ENCODE measurements at places on chromosomes 12 and 14. TPM values are rescaled to one million over a fixed set of nuclear protein-coding genes. Genes with fewer than 3 reads are reported as not detected.

DNA sequence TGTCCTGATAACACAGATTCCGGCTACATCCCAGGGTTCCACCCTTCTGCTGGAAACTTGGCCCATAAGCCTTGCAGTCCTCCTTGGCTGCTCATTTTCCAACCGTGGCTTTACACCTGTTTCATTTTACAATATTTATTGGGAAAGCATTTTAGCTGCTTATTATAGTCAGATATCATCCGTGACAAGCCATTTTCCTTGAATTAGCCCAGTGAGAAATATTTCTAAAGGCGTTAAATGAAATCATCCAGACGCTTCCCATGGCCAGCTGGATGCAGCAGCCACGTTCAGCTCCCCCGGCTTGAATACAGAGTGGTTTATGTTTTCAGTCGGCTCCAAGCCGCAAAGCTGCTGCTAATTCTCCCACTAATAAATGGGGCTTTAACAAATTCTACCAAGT, 245.0 kb upstream of the PELI2 start:
- H3K27me3 ChIP-seq, result no peaks in the 10 kb centered on the region
- DNase-seq, result peak; percentile 37
- no peaks in the 10 kb centered on the region for H3K36me3 ChIP-seq
- no peaks in the 10 kb centered on the region for H3K4me1 ChIP-seq
- H3K27ac ChIP-seq, result no peak overlapping the region
- H3K4me3 ChIP-seq, result no peak overlapping the region

PARPBP gene
- polyA plus RNA-seq, result 1.8 TPM

DNA sequence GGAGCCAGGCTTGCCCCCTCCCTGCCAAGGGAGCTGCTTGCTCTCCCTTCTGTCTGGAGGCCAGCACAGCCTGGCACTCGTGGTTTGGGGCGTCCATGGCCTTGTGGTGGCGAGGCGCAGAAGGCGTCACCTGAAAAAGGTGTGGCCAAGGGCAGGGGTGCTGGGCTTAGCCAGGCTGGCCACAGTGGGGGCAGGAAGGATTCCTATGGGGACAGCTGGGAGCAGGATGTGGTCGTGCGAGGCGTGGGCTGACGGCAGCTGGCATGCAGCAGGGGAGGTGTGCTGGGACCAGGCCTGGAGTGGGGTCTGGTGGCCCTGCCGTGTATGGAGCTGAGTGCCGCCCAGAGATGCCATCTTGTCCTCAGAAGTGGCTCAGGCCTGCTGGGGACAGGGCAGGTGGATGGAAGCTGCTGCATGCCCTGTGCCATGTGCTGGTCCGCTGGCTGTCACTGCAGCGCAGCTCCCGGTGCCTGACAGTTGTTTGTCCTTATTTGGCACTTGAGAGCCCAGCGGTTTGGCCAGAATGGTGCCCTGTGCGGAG, 30.0 kb downstream of the SH2B3 start:
- H3K4me3 ChIP-seq, result no peak overlapping the region
- peaks cover 82% of the 10 kb centered on the region for H3K4me1 ChIP-seq
- no peak for DNase-seq
- no peaks in the 10 kb centered on the region for H3K27me3 ChIP-seq
- H3K36me3 ChIP-seq, result peaks cover 12% of the 10 kb centered on the region

GRCh38 chr12:121189619-121190155, 20.2 kb upstream of the P2RX4 start:
- no peak overlapping the region for H3K27ac ChIP-seq
- H3K27me3 ChIP-seq, result no peaks in the 10 kb centered on the region
- no peaks in the 10 kb centered on the region for H3K4me1 ChIP-seq
- H3K36me3 ChIP-seq, result peaks cover 3% of the 10 kb centered on the region
- no peak for DNase-seq

DNA sequence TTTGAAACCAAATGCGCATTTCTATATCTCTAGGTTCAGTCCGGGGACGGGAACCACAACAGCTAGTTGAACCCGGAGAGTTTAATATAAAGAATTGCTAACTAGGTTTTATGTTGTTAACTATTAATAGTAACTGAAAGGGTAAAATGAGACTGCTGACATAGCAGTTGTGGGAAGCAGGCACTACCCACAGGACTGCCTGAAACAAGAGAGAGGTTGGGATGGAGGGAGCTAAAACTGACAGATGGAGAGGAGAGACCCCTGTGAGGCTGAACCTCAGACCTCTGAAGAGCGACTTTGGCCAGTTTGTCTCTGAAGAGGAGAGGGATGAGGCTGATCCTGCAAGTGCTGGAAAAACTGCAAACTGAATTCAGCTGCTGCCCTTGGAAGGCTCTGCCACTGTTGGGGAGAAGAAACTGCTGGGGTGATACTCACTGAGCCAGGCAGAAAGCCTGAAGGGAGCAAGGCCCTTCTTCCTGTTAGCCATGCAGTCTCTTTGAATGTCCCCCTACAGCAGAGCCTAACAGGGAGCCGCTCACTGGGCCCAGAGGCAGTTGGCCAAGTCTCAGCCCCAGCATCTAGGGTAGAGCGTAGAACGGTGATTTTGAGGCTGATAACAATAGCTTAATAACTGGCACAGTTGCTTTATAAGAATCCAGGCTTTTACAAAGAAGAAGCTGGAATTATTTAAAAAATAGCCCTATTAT, 172.2 kb downstream of the NPAS3 start:
- no peaks in the 10 kb centered on the region for H3K36me3 ChIP-seq
- no peaks in the 10 kb centered on the region for H3K27me3 ChIP-seq
- H3K4me3 ChIP-seq, result no peak overlapping the region
- no peaks in the 10 kb centered on the region for H3K4me1 ChIP-seq

- no peak for DNase-seq
- no peaks in the 10 kb centered on the region for H3K27me3 ChIP-seq
- no peak overlapping the region for H3K27ac ChIP-seq
- H3K4me1 ChIP-seq, result no peaks in the 10 kb centered on the region
- H3K36me3 ChIP-seq, result no peaks in the 10 kb centered on the region
- H3K4me3 ChIP-seq, result no peak overlapping the region
Observed at GRCh38 chr12:12599750-12600643, 11.7 kb upstream of the CREBL2 start.

- no peaks in the 10 kb centered on the region for H3K36me3 ChIP-seq
- peak within 1 kb of the TSS; percentile 90 for H3K27ac ChIP-seq
- peak; percentile 66 for DNase-seq
Observed at GRCh38 chr14:95516554-95517181, at the start of gene SYNE3. Gene SYNE3 (minus strand): TSS chr14:95516650. CDS start chr14:95475821, 40,829 bp downstream.

GRCh38 chr12:115752156-115752555, 525.3 kb downstream of the MED13L start:
- H3K4me3 ChIP-seq, result no peak overlapping the region
- no peaks in the 10 kb centered on the region for H3K36me3 ChIP-seq
- peaks cover 8% of the 10 kb centered on the region for H3K4me1 ChIP-seq
- H3K27me3 ChIP-seq, result peaks cover 3% of the 10 kb centered on the region
- H3K27ac ChIP-seq, result no peak overlapping the region

RIMKLB gene
- polyA plus RNA-seq, result 22.8 TPM

DNA sequence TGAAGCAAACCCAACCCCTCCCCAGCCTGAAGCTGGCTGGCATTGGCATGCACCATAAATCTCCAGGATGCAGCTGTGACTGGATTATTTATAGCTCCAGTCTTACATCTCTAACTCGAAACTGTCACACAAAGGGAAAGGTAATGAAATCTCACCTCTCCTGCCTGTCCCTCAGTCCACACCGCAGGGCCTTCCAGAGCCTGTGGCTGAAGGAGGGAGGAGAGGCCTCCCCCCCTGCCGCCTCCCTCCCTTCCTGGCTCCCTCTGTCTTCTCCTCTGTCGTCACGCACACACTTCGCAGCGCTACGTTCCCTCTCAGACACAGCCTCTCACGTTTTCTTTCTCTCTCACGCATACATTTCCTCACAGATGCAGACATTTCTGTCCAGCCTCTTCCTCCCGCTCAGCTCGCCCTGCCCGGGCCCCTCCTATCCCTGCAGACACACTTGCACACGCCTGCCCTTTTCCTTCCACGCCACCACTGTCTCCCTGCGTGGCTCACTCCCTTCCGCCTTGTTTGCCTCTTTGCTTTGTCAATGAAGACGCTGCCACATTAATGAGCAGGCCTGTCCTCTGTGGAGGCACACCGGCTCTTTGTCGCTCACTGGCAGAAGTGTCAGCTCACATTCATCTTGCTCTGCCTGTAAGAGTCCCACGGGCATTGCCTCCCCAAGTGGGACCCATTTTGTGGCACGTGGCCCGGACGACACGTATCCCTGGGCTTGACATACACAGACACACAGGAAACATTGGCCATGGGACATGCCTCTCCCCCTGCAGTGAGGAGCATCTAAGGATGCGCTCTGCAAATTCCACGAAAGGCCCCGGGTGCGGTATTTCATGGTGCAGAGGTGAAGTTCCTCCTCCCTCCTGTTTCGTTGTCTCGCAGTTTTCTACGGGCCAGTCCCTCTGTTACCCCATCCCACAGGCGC, 27.9 kb downstream of the IRF2BPL start:
- H3K4me1 ChIP-seq, result peaks cover 83% of the 10 kb centered on the region
- peak overlapping the region; percentile 81 for H3K27ac ChIP-seq
- H3K36me3 ChIP-seq, result no peaks in the 10 kb centered on the region
- no peaks in the 10 kb centered on the region for H3K27me3 ChIP-seq
- peak; percentile 89 for DNase-seq
- peak overlapping the region; percentile 23 for H3K4me3 ChIP-seq

TAS2R13 gene
- polyA plus RNA-seq, result not detected

ITFG2 gene
- 27.8 TPM for polyA plus RNA-seq

FSCB gene
- not detected for polyA plus RNA-seq

GRCh38 chr12:91104812-91105466, 6.4 kb downstream of the LUM start:
- no peak for DNase-seq
- peak overlapping the region; percentile 22 for H3K27ac ChIP-seq
- H3K27me3 ChIP-seq, result no peaks in the 10 kb centered on the region
- no peak overlapping the region for H3K4me3 ChIP-seq
- no peaks in the 10 kb centered on the region for H3K36me3 ChIP-seq

DYNC1H1 gene
- 56.4 TPM for polyA plus RNA-seq

GRCh38 chr12:89514751-89515150, 9.8 kb downstream of the GALNT4 start:
- H3K27me3 ChIP-seq, result no peaks in the 10 kb centered on the region
- no peak for DNase-seq
- no peaks in the 10 kb centered on the region for H3K36me3 ChIP-seq
- peaks cover 4% of the 10 kb centered on the region for H3K4me1 ChIP-seq
- no peak overlapping the region for H3K27ac ChIP-seq

DNA sequence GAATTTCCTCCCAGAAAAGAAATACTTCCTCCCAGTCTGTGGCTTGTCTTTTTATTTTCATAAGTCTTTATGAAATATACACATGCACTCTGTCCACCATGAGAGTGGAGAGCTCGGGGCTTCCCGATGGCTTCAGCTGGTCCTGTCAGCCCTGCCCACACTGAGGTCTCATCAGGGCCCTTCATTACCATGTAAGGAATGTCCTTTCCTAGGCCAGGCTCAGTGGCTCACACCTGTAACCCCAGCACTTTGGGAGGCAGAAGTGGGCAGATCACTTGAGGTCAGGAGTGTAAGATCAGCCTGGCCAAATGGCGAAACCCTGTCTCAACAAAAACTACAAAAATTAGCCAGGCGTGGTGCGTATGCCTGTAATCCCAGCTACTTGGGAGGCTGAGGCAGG, 77.0 kb downstream of the CPSF2 start:
- peaks cover 4% of the 10 kb centered on the region for H3K27me3 ChIP-seq
- H3K4me3 ChIP-seq, result no peak overlapping the region
- DNase-seq, result no peak
- H3K27ac ChIP-seq, result no peak overlapping the region
- H3K4me1 ChIP-seq, result no peaks in the 10 kb centered on the region

GRCh38 chr14:104770851-104771272, 17.9 kb downstream of the SIVA1 start:
- no peak overlapping the region for H3K27ac ChIP-seq
- H3K36me3 ChIP-seq, result peaks cover 65% of the 10 kb centered on the region
- H3K4me3 ChIP-seq, result no peak overlapping the region
- H3K4me1 ChIP-seq, result peaks cover 55% of the 10 kb centered on the region
- H3K27me3 ChIP-seq, result no peaks in the 10 kb centered on the region
- DNase-seq, result no peak

- no peaks in the 10 kb centered on the region for H3K36me3 ChIP-seq
- H3K4me3 ChIP-seq, result no peak overlapping the region
- no peak overlapping the region for H3K27ac ChIP-seq
- peak; percentile 26 for DNase-seq
- H3K27me3 ChIP-seq, result no peaks in the 10 kb centered on the region
Observed at GRCh38 chr12:69978020-69978419, 153.0 kb downstream of the MYRFL start.

DNA sequence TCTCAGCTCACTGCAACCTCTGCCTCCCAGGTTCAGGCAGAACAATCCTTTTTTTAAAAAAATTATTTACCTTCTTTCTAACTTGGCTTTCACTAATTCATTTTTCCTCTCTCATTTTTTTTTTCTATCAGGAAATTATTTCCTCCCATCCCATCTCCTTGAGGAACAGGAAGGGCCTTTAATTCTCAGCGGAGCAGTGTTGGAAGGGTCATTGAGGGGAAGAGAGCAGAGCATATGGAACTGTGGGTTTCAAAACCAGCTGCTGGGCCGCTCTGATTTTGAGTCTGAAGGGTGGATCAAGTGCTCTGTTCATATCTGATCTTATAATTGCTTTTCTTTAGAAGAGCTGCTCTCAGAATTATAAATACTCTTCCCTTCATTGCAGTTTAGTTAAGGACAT, 29.0 kb downstream of the NUBPL start:
- H3K4me3 ChIP-seq, result no peak overlapping the region
- no peaks in the 10 kb centered on the region for H3K36me3 ChIP-seq
- no peak for DNase-seq
- H3K4me1 ChIP-seq, result no peaks in the 10 kb centered on the region

- no peaks in the 10 kb centered on the region for H3K36me3 ChIP-seq
- H3K4me3 ChIP-seq, result no peak overlapping the region
- no peak for DNase-seq
- H3K27me3 ChIP-seq, result no peaks in the 10 kb centered on the region
- H3K4me1 ChIP-seq, result no peaks in the 10 kb centered on the region
- H3K27ac ChIP-seq, result no peak overlapping the region
Observed at GRCh38 chr14:78029601-78030372, 140.4 kb upstream of the NRXN3 start.

- H3K27ac ChIP-seq, result no peak overlapping the region
- no peak for DNase-seq
- H3K27me3 ChIP-seq, result no peaks in the 10 kb centered on the region
- H3K36me3 ChIP-seq, result no peaks in the 10 kb centered on the region
- peaks cover 26% of the 10 kb centered on the region for H3K4me1 ChIP-seq
Observed at GRCh38 chr12:80445083-80445793, 1.2 kb downstream of the PTPRQ start.

GRCh38 chr12:123152833-123153232, 1.9 kb upstream of the PITPNM2 start:
- no peak overlapping the region for H3K4me3 ChIP-seq
- no peaks in the 10 kb centered on the region for H3K36me3 ChIP-seq
- H3K27me3 ChIP-seq, result peaks cover 9% of the 10 kb centered on the region
- peaks cover 8% of the 10 kb centered on the region for H3K4me1 ChIP-seq
- no peak overlapping the region for H3K27ac ChIP-seq
- no peak for DNase-seq

DNA sequence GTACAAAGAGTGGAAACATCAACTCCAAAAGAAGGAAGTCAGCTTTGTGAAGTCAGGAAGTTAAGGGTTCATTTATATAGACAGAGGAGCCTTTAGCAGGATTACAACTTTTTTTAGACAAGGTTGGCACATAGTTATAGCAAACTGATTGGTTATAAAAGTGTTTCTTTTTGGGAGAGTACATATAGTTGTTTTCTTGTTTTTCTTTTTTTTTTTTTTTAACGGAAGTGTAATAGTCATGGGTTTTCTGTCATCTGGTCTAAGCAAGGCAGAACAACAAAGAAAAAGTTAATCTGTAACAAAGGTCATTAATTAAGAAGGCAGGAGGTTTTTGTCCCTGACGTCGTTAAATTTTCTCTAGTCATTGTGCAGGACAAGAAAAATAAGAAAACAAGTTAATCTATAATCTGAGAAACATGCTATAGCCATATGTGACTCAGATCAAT, 13.0 kb upstream of the MFAP5 start:
- no peak overlapping the region for H3K27ac ChIP-seq
- no peak for DNase-seq
- no peaks in the 10 kb centered on the region for H3K36me3 ChIP-seq
- no peak overlapping the region for H3K4me3 ChIP-seq
